ENCODE measurements at places on chromosomes 6 and 20. TPM values are rescaled to one million over a fixed set of nuclear protein-coding genes. Genes with fewer than 3 reads are reported as not detected.

GRCh38 chr6:170516783-170517616, 36.1 kb downstream of the PSMB1 start:
- H3K4me1 ChIP-seq: no peaks in the 10 kb centered on the region
- peak; percentile 76 for DNase-seq
- no peak overlapping the region for H3K27ac ChIP-seq
- no peak overlapping the region for H3K4me3 ChIP-seq
- H3K36me3 ChIP-seq: no peaks in the 10 kb centered on the region
- no peaks in the 10 kb centered on the region for H3K27me3 ChIP-seq

DNA sequence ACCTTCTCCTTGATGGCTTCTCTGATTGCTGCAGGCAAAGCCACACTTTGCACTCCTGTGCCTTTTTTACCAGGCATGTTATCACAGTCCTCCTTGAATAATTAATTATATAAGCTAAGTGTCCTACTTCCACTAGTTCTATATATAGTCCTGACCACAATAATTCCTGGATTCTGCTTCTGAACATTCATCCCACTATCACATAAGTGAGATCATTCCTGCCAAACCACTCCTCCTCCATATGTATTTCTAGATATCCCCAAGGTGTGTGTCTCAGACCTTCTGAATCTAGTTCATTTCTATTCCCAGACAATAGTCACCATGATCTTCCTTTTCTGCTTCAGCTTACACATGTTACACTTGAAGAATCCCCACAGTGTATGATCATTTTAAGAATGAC, 1237.5 kb upstream of the MAP3K7 start:
- H3K27me3 ChIP-seq: no peaks in the 10 kb centered on the region
- no peak for DNase-seq
- no peak overlapping the region for H3K27ac ChIP-seq
- H3K36me3 ChIP-seq: no peaks in the 10 kb centered on the region
- H3K4me1 ChIP-seq: no peaks in the 10 kb centered on the region
- H3K4me3 ChIP-seq: no peak overlapping the region

DNA sequence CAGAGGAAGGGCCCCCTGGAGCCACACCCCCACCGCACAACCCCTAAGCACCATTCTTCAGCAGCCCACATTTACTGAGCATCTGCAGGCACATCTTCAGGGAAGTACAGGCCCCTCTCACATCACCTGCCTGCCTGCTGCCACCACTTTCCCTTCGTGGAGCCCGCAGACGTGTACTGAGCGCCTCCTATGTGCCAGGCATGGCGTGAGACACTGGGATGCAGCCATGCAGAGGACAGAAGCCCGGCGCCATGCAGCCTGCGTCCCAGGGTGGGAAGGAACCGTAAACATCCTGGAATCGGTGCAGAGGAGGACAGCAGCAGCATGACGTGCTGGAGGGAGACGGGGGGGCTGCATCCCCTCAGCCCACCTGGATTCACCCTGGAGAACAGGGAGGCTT, 78.1 kb downstream of the GRM4 start:
- peaks cover 8% of the 10 kb centered on the region for H3K27me3 ChIP-seq
- no peak overlapping the region for H3K27ac ChIP-seq
- no peaks in the 10 kb centered on the region for H3K4me1 ChIP-seq
- peak; percentile 43 for DNase-seq
- no peaks in the 10 kb centered on the region for H3K36me3 ChIP-seq
- no peak overlapping the region for H3K4me3 ChIP-seq

DNA sequence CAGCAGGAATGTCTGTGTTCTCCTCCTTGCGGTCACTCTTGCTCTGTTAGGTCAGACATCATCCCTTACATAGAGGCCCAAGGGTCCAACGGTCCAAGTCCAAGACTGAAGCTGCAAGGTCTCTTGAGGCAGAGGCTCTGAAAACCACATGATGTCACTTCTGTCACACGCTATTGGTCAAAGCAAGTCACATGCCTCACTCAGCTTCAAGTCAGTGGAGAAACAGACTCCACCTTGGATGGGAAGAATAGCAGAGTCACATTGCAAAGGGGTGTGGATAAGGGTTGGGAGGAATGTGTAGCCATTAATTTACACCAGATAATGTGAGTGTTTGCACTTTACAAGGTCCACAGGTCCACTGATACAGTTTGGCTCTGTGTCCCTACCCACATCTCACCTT, 17.5 kb downstream of the SLC52A3 start:
- no peaks in the 10 kb centered on the region for H3K27me3 ChIP-seq
- H3K4me1 ChIP-seq: no peaks in the 10 kb centered on the region
- DNase-seq: no peak
- H3K36me3 ChIP-seq: no peaks in the 10 kb centered on the region
- H3K4me3 ChIP-seq: no peak overlapping the region
- H3K27ac ChIP-seq: no peak overlapping the region

DNA sequence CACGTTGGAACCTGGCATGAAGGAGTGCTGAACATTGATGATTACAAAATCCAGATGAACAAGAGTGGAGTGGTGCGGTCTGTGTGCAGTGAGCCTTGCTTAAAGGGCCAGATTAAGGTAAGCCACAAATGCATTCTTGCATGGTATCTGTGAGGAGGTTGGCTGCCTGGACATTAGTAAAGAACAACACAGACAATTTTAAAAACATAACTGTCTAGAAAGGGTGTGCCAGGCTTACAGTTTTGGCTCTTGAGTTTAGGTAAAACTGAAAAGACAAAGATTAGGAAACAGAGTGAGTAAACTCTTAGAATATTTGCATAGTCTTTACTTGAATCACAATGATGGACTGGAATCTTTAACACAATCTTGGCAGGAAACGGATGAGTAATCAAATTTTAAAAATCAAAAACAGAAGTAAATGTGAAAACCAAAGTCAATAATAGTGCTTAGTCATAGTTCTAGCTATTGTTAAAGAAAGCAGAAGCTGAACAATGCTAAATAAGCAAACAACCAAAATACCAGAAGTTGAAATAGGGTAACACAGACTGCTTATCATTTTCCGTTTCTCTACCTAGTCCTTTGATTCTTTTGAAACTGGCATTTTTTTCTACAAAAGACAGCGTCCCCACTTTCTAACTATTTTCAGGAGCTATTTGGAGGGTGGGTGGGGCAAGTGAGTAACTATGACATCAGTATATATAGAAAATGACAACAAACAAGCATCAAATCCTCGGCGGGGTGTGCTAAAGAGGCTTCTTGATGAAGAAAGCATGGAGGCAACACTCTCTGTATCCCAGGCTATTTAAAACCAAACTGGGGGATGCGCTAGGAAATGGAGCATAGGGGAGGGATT, 185.8 kb upstream of the RAB32 start:
- H3K4me3 ChIP-seq: no peak overlapping the region
- no peak overlapping the region for H3K27ac ChIP-seq

GRCh38 chr6:170026751-170027646, 263.9 kb downstream of the DLL1 start:
- no peaks in the 10 kb centered on the region for H3K27me3 ChIP-seq

DNA sequence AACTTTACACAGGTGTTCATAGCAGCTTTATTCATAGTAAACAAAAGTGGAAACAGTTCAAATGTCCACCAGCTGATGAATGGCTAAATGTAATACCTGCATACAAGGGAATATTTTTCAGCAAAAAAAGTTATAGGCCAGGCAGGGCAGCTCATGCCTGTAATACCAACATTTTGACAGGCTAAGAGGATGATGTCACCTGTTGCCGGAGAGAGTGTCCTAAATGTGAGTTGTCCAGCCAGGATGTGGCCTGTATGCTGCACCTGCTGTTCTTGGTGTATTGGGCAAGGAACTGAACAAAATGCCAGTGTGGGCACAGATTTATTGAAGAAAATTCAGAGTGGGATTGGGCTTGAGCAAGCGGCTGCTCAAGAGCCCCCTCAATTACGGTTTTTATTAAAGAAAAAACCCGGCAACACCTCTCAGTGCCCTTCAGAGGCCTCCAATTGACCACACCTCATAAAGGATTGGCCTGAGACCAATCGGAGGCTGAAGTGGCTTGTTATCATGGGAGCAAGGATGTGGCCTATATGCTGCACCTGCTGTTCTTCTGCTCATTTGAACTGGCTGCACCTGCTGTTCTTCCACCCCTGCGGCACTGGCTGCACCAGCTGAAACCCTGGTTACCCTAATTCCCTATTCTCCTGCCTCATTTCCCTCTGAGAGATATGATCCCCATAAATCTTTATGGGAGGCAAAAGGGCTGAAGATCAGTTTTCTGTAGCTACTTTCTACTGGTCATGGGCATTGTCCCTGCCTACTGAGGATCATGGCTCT, 164.3 kb upstream of the PROKR2 start:
- H3K27me3 ChIP-seq: peaks cover 13% of the 10 kb centered on the region
- DNase-seq: no peak
- H3K4me3 ChIP-seq: no peak overlapping the region
- H3K27ac ChIP-seq: no peak overlapping the region
- no peaks in the 10 kb centered on the region for H3K36me3 ChIP-seq
- H3K4me1 ChIP-seq: no peaks in the 10 kb centered on the region

- H3K4me1 ChIP-seq: no peaks in the 10 kb centered on the region
- no peak for DNase-seq
- no peaks in the 10 kb centered on the region for H3K27me3 ChIP-seq
- H3K4me3 ChIP-seq: no peak overlapping the region
- H3K27ac ChIP-seq: no peak overlapping the region
Measured at GRCh38 chr20:38109591-38110524, 55.2 kb downstream of the TGM2 start.

DNA sequence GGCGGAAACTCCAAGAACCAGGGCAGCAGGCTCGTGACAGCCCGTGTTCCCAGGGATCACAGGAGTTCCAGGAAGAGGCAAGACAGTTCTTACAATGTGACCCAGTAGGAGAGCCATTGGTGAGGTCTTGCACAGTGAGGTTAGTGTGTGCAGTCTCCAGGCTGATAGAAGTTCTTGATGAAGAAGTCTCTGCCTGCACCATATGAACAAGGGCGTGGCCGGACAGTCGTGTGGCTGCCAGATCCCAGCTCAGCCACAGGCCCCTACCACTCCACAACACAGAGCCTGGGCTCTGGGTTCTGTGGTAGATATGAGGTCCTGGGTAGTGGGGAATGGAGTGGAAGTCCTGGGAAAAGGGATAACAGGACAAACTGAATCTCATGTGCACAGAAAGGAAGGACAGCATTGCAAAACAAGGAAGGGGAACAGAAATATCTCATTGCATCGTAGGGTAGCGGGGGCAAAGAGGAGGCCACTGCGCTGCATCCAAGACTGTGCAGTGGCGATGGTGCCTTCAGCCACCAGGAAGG, 65.2 kb downstream of the STX11 start:
- peak overlapping the region; percentile 94 for H3K27ac ChIP-seq
- peak overlapping the region; percentile 65 for H3K4me3 ChIP-seq
- H3K4me1 ChIP-seq: no peaks in the 10 kb centered on the region
- H3K36me3 ChIP-seq: no peaks in the 10 kb centered on the region
- DNase-seq: peak; percentile 22

GRCh38 chr6:32252331-32253009, 28.6 kb upstream of the NOTCH4 start:
- peaks cover 7% of the 10 kb centered on the region for H3K4me1 ChIP-seq
- H3K36me3 ChIP-seq: no peaks in the 10 kb centered on the region
- H3K27me3 ChIP-seq: no peaks in the 10 kb centered on the region

- no peak overlapping the region for H3K4me3 ChIP-seq
- H3K27me3 ChIP-seq: peaks cover 15% of the 10 kb centered on the region
- no peak overlapping the region for H3K27ac ChIP-seq
- no peaks in the 10 kb centered on the region for H3K36me3 ChIP-seq
- no peak for DNase-seq
Measured at GRCh38 chr6:110526726-110527125, 50.3 kb upstream of the SLC22A16 start.

GRCh38 chr6:158572653-158573541, 13.0 kb downstream of the TMEM181 start:
- no peak for DNase-seq
- H3K27ac ChIP-seq: no peak overlapping the region
- no peak overlapping the region for H3K4me3 ChIP-seq
- H3K4me1 ChIP-seq: no peaks in the 10 kb centered on the region
- no peaks in the 10 kb centered on the region for H3K36me3 ChIP-seq

GRCh38 chr20:24608926-24609667, 139.7 kb downstream of the SYNDIG1 start:
- H3K27ac ChIP-seq: peak overlapping the region; percentile 91
- H3K36me3 ChIP-seq: no peaks in the 10 kb centered on the region
- no peaks in the 10 kb centered on the region for H3K27me3 ChIP-seq
- DNase-seq: peak; percentile 81
- no peak overlapping the region for H3K4me3 ChIP-seq

- H3K4me3 ChIP-seq: no peak overlapping the region
- no peak for DNase-seq
- no peaks in the 10 kb centered on the region for H3K27me3 ChIP-seq
- no peaks in the 10 kb centered on the region for H3K4me1 ChIP-seq
- H3K36me3 ChIP-seq: no peaks in the 10 kb centered on the region
- H3K27ac ChIP-seq: no peak overlapping the region
Measured at GRCh38 chr20:6708010-6708409, 59.5 kb upstream of the BMP2 start.

DNA sequence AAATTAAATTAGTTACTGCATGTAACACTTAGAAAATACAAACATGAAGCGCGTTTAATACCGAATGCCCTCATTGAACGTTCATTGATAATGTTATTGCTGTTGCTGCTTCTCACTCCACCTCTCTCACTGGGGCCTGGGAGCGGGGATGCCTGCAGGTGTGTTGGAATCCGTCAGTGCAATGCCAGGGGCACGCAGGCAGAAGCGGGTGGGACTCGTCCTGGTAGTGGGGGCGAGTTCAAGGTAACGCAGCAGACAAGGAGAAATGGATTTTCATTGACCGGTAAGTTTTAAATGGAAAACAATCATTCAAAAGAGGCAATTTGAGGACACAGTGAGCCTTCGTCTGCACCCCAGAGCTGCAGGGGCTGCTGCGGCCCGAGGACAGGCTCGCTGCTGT, 71.2 kb upstream of the AFDN start:
- H3K36me3 ChIP-seq: no peaks in the 10 kb centered on the region
- no peak overlapping the region for H3K27ac ChIP-seq
- H3K4me1 ChIP-seq: no peaks in the 10 kb centered on the region
- no peak for DNase-seq
- H3K27me3 ChIP-seq: no peaks in the 10 kb centered on the region

DNA sequence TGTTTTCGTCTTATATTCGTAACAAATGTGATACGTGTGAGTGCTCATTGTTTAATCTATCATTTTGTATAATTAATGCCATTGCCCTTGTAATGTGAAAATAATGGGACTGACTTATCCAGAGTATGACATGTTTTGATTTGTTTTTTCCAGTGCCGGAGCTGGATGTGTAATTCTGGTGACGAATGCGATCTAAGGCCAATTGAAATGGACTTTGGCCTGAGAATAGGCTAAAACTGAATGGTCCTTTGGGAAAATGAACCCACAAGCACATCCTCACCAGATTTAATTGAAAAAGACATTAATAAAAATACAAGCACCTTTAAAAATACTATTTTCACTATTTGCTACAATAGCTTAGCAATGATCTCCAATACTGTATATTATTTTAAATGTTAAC, 6.7 kb upstream of the TAAR5 start:
- peaks cover 57% of the 10 kb centered on the region for H3K27me3 ChIP-seq
- no peaks in the 10 kb centered on the region for H3K36me3 ChIP-seq
- H3K27ac ChIP-seq: no peak overlapping the region
- DNase-seq: no peak
- no peak overlapping the region for H3K4me3 ChIP-seq

The PRPH2 gene
- total RNA-seq: 0.41 TPM

The BTN1A1 gene
- not detected for total RNA-seq

The RNF217 gene
- total RNA-seq: 20.6 TPM

The RALGAPB gene
- total RNA-seq: 34.4 TPM

The MAN1A1 gene
- not detected for total RNA-seq

The HDDC2 gene
- total RNA-seq: 93.2 TPM

The PRSS16 gene
- total RNA-seq: 0.85 TPM

The TMEM74B gene
- not detected for total RNA-seq

The SLC17A9 gene
- total RNA-seq: 0.17 TPM

The NRSN1 gene
- total RNA-seq: not detected

The BPI gene
- total RNA-seq: not detected

The CUL7 gene
- total RNA-seq: 29.4 TPM

The XPO5 gene
- 111 TPM for total RNA-seq

The TRAPPC3L gene
- total RNA-seq: not detected

The TGM3 gene
- not detected for total RNA-seq

The SCUBE3 gene
- total RNA-seq: not detected

The LY6G6C gene
- 0.80 TPM for total RNA-seq

The GRM1 gene
- total RNA-seq: 0.11 TPM
